ENCODE measurements at places on chromosomes 4 and X.
A peak's percentile ranks its signal among the peaks of the same experiment; 100 is the strongest.

DNA sequence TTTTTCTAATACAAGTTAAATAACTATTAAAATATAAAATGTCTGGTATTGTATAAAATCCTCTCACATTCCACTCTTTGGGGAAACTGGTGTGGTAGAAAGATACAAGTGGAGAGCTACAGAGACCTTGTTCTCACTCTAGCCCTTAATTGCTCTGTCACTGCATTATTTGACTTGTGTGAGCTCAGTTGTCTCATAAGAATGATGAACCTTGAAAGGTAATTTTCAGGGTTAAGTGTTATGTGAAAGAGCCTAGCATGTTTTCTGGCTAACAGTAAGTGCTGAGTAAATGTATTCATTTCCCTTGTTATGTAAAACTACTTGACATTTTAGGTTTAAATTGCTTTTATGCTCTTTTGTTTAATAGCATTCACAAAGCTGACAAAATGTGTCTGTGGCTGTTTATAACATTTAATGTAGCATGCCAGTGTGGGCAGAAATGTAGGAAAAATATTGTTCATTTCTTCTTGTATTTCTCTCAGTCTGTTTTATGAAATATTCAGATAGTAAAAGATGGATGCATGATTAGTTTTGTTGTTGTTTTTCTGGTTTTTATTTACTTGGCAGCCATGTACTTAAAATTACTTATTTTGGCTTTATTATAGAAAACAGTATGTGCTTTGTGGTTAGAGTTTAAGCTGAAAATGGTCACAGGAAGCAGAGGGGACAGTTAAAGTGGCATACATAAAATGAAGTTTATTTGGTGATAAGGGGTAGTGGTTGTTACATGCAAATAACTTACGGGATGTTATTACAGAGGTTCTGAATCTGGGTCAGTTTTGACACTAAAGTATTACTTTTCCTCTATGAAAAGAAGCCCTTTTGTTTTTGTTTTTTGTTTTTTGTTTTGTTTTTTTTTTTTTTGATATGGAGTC lies 29.2 kb downstream of the SLAIN2 start:
- DNase-seq = no peak

GRCh38 chr4:62018537-62018936 lies 818.4 kb downstream of the ADGRL3 start:
- no peak for DNase-seq

DNA sequence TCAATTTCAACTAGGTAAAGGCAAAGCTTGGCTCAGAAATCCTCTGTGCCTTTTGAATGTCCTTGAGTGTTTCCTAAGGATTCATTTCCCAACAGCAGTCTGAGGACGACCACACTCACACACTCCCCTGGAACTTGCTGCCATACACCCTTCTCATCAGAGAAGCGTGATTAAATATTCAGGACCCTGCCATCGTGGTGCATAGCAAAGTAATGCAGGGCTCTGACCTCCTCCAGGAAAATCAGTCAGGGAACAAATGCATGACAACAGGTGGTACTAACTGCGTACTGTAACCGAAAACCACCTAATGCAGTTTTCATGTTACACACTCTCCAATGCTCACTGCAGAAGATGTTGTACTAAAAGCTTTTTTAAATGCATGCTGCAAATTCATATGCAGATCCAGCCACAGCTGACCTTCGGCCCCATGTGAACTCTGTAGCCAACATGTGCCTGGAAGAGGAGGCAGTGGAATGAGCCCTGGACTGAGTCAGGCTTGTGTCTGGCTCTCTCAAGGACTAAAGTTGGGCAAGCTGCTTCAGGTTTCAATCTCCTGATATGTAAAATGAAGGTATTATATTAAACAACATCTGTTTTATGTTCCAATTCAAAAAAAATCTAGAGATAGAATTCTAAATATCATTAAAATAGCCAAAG lies 238.3 kb downstream of the KCNIP4 start:
- no peak for DNase-seq

DNA sequence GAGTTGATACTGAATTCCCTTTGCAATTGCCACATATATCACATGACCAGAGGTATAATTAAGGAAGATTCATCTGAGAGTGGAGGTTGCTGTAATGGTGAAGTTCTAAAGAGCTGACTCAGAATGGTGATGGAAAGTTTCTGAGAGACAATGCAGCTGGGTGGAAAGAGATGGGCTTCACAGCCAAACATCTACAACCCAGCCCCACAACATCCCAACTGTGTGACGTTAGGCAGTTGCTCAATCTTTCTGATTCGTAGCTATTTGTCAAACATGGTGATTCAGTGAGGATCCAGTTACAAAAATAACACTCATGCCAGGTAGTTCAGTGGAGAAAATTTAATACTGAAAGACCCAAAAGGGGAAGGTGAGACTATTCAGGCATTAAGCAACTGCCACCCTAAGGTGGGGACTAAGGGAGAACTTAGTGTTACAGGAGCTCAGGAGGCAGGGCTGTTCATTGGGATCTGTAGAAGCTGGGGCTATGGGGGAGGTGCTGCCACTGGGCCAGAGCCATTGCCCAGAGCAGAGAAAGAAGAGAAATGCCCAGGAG lies 6.9 kb upstream of the AFF1 start:
- no peak for DNase-seq

GRCh38 chrX:10591363-10592335 lies 28.7 kb downstream of the MID1 start:
- DNase-seq = no peak

DNA sequence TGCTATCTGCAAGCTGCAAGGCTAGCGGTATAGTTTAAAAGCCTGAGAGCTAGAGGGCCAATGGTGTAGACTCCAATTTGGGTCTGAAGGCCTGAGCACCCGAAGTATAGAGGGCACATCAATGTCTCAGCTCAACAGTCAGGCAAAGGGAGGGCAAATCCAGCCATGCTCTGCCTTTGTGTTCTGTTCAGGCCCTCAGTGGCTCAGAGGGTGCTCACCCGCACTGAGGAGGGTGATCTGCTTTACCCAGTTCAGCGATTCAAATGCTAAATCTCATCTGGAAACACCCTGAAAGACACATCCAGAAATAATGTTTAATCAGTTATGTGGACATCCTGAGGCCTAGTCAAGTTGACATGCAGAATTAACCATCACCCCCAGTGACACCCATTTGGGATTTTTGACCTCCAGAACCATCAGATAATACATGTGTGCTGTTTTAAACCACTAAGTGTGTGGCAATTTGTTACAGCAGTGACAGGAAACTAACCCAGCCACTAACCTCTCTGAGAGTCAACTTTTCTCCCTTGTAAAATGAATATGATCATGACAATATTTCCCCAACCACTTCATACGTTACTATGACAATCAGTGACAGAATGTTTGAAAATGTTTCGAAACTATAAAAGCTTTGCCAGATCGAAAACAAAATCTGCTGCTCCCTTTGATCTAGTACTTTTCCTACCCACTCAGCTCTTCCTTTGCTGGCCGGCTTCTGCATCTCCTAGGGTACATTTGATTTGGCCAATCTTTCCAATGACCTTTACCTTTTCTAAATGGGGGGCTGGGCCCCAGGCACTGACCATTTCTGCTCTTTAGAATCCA lies 8.4 kb upstream of the TBL1X start:
- DNase-seq = no peak

DNA sequence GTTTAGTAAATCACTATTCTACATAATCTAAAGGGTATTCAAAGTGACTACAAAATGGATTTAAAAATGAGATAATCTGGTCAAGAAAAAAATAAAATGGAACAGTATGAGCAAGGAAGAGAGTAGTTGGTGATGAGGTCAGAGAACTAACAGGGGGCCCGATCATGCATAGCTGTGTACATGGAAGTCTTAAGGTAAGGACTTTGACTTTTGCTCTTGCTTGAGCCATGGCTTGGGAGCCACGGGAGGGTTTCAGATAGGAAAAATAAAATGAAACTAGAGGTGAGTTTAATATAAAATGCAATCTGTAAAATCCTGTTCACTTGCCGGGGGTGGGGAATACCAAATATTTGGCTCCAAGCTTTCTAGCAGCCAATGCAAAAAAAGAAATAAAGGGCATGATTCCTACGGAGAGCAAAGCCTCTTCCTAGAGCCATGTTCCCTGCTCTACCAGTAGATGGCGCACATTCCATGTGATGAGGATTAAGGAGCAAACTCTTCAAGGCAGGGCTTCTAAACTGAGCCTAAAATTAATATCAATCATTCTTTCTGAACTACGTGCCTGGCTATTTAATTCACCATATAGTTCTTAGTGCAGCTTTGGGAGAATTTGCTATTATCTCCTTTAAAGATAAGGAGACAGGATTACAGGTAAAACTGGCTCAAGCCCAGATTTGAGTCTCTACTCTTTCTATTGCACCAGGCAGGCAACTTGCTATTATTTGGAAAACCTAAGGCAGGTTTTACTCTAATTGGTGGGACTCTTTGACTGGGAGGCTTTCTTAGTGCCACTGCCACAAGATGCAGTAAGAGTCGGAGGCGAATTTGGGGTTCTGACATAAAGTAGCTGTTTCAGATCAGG lies 6.8 kb upstream of the CLCN5 start:
- DNase-seq = peak; percentile 70

DNA sequence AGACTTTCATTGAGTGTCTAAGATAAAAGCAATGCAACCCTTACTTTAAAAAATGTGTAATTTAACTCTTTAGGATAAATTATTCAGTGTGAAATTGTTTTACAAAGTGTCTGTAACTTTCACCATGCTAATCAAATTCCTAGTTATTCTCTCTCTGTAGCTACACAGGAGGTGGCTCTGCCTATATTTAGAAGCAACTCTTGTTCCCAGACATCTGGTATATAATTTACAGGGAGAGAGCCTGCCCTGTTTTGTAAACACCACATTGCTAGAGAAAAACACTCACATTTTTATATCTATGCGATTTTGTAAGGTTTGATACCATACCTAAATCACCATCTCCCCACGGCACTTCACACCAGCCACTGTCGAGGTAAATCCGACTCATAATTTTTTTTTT lies 35.5 kb upstream of the SPATA4 start:
- no peak for DNase-seq
